ENCODE measurements at places on chromosomes 3 and 15.

DNA sequence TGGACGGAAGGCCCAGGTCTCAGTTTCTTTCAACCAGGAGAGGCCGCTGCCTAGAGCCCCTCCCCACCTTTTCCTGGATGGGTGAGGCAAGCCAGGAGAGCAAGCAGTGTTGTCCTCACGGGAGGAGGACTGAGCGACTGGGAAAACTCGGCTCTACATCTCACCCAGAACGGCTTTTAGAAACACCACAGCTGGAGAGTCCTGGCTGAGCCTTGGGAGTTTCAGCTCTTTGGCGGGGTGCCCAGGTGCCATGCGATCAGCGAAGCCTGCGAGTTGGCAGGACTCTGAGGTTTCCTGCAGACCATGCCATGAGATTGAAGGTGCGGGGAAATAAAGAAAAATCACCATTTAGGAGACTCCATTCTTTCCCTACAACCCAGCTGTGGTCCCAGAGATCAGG, 26.0 kb downstream of the PPCDC start:
- H3K4me1 ChIP-seq: peaks cover 10% of the 10 kb centered on the region
- no peak overlapping the region for H3K27ac ChIP-seq
- no peak overlapping the region for H3K4me3 ChIP-seq
- no peaks in the 10 kb centered on the region for H3K27me3 ChIP-seq
- no peak for DNase-seq

DNA sequence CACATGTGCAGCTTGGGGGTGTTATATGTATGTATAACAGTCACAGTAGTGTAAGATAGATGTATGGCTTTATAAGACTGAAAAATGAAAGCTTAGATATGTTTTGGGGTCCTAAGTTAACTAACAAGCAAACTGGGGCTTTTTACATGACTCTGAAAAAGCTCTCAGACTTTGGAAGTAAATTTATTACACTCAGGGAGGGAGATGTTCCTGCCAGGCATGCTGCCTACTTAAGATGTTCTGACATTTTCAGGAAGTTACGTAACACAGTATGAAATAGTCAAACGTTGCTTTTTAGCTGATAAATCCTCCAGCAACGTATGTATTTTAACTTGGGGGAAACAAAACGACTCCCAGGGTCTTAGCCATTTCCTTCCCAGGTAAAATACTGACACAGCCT, 1.7 kb upstream of the IFT57 start:
- peaks cover 43% of the 10 kb centered on the region for H3K4me1 ChIP-seq
- peak; percentile 55 for DNase-seq
- no peaks in the 10 kb centered on the region for H3K36me3 ChIP-seq

DNA sequence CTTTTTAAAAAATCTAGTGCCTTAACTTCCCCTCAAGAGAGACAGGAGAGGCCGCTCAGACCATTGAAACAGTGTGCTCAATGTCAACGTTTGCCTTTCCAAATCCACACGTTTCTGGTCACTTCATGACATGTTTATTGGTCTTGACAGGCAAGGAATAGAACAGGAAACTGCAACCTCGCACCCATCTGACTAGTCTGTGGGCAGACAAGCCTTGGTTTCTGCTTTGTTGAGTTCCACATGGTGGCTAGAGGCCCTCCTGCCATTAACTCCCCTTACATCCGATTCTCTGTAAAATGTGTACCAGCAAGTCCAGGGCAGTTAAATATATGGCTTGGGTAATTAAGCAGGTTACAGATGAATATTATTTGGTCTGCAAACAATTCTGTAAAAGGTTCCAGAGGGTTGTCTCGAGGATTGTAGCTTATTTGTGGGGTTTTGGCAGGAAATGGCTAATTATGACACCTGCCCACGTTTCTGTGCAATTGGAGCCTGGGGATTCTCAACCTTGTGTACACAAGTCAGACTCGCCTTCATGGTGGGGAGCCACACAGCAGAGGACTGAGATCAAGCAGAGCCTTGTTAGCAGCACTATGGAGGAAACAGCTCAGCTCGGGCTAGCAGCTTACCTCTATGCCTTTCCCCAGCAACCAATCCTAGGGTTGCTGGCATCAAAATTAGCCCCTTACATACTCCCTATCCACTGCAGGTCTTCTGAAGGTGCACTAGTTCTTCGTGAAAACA, 317.5 kb upstream of the IGF1R start:
- no peaks in the 10 kb centered on the region for H3K4me1 ChIP-seq
- no peak overlapping the region for H3K27ac ChIP-seq
- H3K4me3 ChIP-seq: no peak overlapping the region

GRCh38 chr3:27428446-27428845, 55.7 kb downstream of the SLC4A7 start:
- peaks cover 66% of the 10 kb centered on the region for H3K36me3 ChIP-seq
- no peaks in the 10 kb centered on the region for H3K27me3 ChIP-seq
- peak; percentile 52 for DNase-seq
- H3K4me3 ChIP-seq: no peak overlapping the region

GRCh38 chr3:153897842-153898241, 223.3 kb upstream of the ARHGEF26 start:
- H3K36me3 ChIP-seq: no peaks in the 10 kb centered on the region
- H3K27ac ChIP-seq: no peak overlapping the region
- no peaks in the 10 kb centered on the region for H3K27me3 ChIP-seq
- H3K4me1 ChIP-seq: peaks cover 15% of the 10 kb centered on the region
- H3K4me3 ChIP-seq: no peak overlapping the region

GRCh38 chr15:94503293-94503692, 271.9 kb downstream of the MCTP2 start:
- H3K4me1 ChIP-seq: no peaks in the 10 kb centered on the region
- H3K4me3 ChIP-seq: no peak overlapping the region
- H3K27me3 ChIP-seq: no peaks in the 10 kb centered on the region
- H3K36me3 ChIP-seq: no peaks in the 10 kb centered on the region
- no peak for DNase-seq

GRCh38 chr3:118171236-118171852, 863.3 kb downstream of the IGSF11 start:
- no peaks in the 10 kb centered on the region for H3K4me1 ChIP-seq
- H3K4me3 ChIP-seq: no peak overlapping the region
- DNase-seq: no peak
- H3K36me3 ChIP-seq: no peaks in the 10 kb centered on the region

DNA sequence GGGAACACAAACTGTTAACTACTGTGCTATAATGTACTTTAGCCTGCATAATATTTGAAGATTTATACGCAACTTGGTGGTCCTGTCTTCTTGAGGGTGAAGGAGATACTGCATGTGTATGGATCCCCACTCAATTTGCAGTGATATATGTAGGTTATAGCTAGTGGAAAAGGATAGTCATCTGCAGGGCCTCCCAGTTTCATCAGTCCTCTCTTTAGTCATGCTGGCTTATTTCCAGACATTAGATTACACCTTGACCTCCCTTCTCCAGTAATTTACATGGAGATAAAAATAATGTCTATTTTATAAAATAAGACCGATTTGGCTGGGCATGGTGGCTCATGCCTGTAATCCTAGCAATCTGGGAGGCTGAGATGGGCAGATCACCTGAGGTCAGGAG, 3.7 kb downstream of the NR1D2 start:
- no peaks in the 10 kb centered on the region for H3K27me3 ChIP-seq
- H3K27ac ChIP-seq: no peak overlapping the region
- peak; percentile 70 for DNase-seq
- no peak overlapping the region for H3K4me3 ChIP-seq
- H3K4me1 ChIP-seq: peaks cover 27% of the 10 kb centered on the region

DNA sequence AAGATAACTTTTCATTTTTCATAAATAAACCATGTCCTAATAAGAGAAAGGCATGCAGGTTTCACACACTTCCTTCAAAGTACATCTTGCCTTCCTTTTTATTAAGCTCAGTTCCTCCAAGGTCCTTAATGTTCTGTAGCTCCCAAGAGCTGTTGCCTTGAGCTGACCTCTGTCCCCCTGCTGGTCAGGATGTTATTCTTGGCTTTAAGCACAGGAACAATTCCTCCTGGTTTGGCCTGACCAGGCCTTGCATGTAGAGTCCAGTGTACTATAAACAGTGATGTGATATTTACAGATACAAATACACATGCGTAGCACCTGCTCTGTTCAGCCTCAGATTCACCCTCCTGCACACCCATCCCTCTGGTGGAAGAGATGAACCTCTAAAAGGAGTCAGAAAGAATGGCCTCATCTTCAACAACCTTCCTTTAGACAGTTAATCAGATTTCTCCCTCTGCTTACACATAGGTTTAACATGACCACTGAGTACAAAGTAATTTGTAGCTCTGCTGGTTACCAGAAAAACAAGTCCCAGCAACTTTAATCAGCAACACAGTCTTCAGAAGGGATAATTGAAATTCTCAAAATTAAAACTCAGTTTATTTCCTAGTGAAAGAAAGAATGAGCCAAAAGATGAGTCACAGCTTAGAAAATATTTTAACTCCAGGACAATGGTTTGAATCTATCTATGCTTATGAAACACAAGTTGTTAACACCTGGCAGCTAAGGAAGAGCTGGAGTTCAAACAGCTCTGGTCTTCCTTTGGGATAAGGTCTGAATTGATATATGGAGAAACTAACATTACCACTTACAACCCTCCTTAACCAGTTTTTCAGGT, 46.5 kb downstream of the PTPN9 start:
- no peaks in the 10 kb centered on the region for H3K36me3 ChIP-seq
- H3K27me3 ChIP-seq: no peaks in the 10 kb centered on the region
- DNase-seq: peak; percentile 59
- H3K4me3 ChIP-seq: no peak overlapping the region
- peak overlapping the region; percentile 43 for H3K27ac ChIP-seq
- peaks cover 24% of the 10 kb centered on the region for H3K4me1 ChIP-seq

- no peaks in the 10 kb centered on the region for H3K36me3 ChIP-seq
- H3K27ac ChIP-seq: no peak overlapping the region
- H3K4me1 ChIP-seq: no peaks in the 10 kb centered on the region
- H3K4me3 ChIP-seq: no peak overlapping the region
Measured at GRCh38 chr3:9111866-9112265, 137.6 kb downstream of the SRGAP3 start.

- H3K27ac ChIP-seq: no peak overlapping the region
- H3K27me3 ChIP-seq: no peaks in the 10 kb centered on the region
- no peak overlapping the region for H3K4me3 ChIP-seq
- no peaks in the 10 kb centered on the region for H3K36me3 ChIP-seq
- no peaks in the 10 kb centered on the region for H3K4me1 ChIP-seq
- no peak for DNase-seq
Measured at GRCh38 chr15:91807122-91807521, 46.4 kb upstream of the SLCO3A1 start.

- no peaks in the 10 kb centered on the region for H3K27me3 ChIP-seq
- H3K27ac ChIP-seq: no peak overlapping the region
- no peak for DNase-seq
- H3K36me3 ChIP-seq: no peaks in the 10 kb centered on the region
Measured at GRCh38 chr3:52524258-52524751, 9.4 kb downstream of the NT5DC2 start.

GRCh38 chr3:29344935-29345334, 64.1 kb downstream of the RBMS3 start:
- no peaks in the 10 kb centered on the region for H3K27me3 ChIP-seq
- peaks cover 20% of the 10 kb centered on the region for H3K4me1 ChIP-seq
- DNase-seq: no peak

GRCh38 chr3:134991003-134991402, 195.9 kb downstream of the EPHB1 start:
- no peaks in the 10 kb centered on the region for H3K27me3 ChIP-seq
- H3K4me3 ChIP-seq: no peak overlapping the region
- no peaks in the 10 kb centered on the region for H3K4me1 ChIP-seq
- H3K27ac ChIP-seq: no peak overlapping the region
- no peaks in the 10 kb centered on the region for H3K36me3 ChIP-seq
- DNase-seq: no peak

DNA sequence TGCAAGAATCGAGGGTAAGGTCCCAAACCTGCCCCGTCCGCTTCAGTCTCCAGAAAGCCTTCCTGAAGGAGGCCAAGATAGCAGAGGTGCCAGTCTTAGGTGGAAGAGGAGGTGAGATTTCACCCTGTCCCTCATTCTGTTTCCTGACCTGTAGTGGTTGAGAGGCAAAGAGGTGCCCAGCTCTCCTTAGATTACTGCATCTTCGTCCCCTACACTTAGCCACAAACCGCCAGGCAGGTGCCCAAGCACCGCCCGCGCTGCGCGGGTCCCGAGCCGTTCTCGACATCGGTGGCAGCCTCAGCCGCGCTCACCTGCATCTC, 23.8 kb upstream of the POLG start:
- DNase-seq: no peak
- no peak overlapping the region for H3K27ac ChIP-seq
- H3K27me3 ChIP-seq: peaks cover 84% of the 10 kb centered on the region
- no peaks in the 10 kb centered on the region for H3K36me3 ChIP-seq
- no peaks in the 10 kb centered on the region for H3K4me1 ChIP-seq

DNA sequence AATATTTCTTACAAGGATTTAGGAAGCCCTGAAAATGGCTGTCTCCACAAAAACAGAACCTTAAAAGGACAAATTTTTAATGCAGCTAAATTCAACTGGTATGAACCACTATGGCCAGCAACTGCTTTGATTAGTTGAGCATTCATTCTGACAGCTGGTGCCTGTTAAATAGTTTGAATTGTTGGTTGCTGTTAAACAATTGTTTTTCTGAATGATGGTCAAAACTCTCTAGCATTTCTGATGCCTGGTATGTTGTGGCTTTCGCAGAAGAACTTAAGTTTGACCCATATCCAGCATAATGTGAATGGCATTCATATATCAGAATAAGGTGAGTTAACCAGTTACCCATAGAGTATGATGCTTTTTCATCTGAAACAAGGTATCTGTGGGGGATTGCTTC, 138.4 kb downstream of the MEIS2 start:
- H3K4me3 ChIP-seq: no peak overlapping the region
- H3K27me3 ChIP-seq: no peaks in the 10 kb centered on the region
- peaks cover 6% of the 10 kb centered on the region for H3K4me1 ChIP-seq
- DNase-seq: no peak
- H3K36me3 ChIP-seq: peaks cover 5% of the 10 kb centered on the region

DNA sequence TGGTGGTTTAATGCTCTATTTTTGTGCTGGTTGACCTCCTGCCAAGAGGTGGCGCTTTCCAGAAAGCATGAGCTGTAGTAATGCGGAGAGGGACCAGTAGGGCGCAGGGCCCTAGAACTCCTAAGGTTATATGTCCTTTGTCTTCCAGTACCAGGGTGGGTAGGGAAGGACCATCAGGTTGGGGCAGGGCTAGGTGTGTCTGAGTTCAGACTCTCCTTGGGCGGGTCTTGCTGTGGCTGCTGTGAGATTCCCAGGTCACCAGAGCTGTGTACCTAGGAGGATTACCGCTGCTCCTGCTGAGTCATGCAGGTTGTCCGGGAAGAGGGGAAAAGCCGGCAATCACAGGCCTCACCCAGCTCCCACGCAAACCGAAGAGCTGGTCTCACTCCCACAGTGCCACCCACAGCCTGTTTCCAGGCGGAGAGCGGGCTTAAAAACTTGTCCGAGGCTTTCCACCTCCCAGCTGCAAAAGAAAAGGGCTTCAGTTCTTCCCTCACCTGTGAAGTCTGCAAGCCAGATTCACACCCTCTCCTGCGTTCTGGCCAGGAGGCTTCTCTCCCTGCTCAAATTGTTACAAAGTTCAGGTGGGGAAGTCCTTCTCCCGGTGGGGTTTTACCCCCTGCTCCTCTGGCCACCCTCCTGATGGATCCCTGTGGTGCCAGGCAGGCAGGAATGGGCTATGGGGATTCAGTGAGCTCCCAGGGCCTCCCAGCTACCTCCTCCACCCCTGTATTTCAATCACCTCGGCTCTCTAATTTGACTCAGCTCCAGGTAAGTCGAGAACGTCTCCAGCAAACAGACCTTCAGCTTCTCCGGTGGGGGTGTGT, 37.7 kb upstream of the BCHE start:
- DNase-seq: no peak
- H3K27ac ChIP-seq: no peak overlapping the region
- H3K4me1 ChIP-seq: no peaks in the 10 kb centered on the region

GRCh38 chr3:193560870-193561269, 6.2 kb upstream of the ATP13A4 start:
- H3K4me1 ChIP-seq: no peaks in the 10 kb centered on the region
- H3K4me3 ChIP-seq: no peak overlapping the region
- no peak overlapping the region for H3K27ac ChIP-seq
- H3K36me3 ChIP-seq: no peaks in the 10 kb centered on the region
- H3K27me3 ChIP-seq: no peaks in the 10 kb centered on the region
- no peak for DNase-seq

Data from GM23248 (cell line).